ENCODE measurements at places on chromosomes 16 and 17. TPM values are rescaled to one million over a fixed set of nuclear protein-coding genes. Genes with fewer than 3 reads are reported as not detected.

The CHST6 gene
- polyA plus RNA-seq: 6.1 TPM

The TRIM65 gene
- polyA plus RNA-seq: 12.5 TPM

The TMEM208 gene
- 80.3 TPM for polyA plus RNA-seq

The KRT27 gene
- not detected for polyA plus RNA-seq

The PRM2 gene
- not detected for polyA plus RNA-seq

The RAMP2 gene
- 64.8 TPM for polyA plus RNA-seq

The SNTB2 gene
- 3.4 TPM for polyA plus RNA-seq

The PIRT gene
- polyA plus RNA-seq: 1.6 TPM

The TMEM106A gene
- 2.0 TPM for polyA plus RNA-seq

The USH1G gene
- polyA plus RNA-seq: not detected

The PRR11 gene
- polyA plus RNA-seq: 64.6 TPM

The CFAP97D1 gene
- not detected for polyA plus RNA-seq

The KRTAP4-5 gene
- polyA plus RNA-seq: not detected

The ATPAF2 gene
- polyA plus RNA-seq: 41.0 TPM

The RNF43 gene
- 0.56 TPM for polyA plus RNA-seq

The HBA1 gene
- polyA plus RNA-seq: 289 TPM

The CLN3 gene
- 31.6 TPM for polyA plus RNA-seq

The MRPS34 gene
- 163 TPM for polyA plus RNA-seq

The TRPV2 gene
- polyA plus RNA-seq: 7.8 TPM

The CIBAR2 gene
- polyA plus RNA-seq: 2.4 TPM

The PAGR1 gene
- 57.0 TPM for polyA plus RNA-seq

The KRT25 gene
- polyA plus RNA-seq: not detected

The LRRC37A gene
- polyA plus RNA-seq: 1.6 TPM

The PTX4 gene
- not detected for polyA plus RNA-seq

The LDAF1 gene
- polyA plus RNA-seq: 4.8 TPM

The CD300C gene
- 0.36 TPM for polyA plus RNA-seq

The TNFRSF13B gene
- polyA plus RNA-seq: not detected

The PRCD gene
- 9.9 TPM for polyA plus RNA-seq

The TP53TG3C gene
- polyA plus RNA-seq: not detected

The CCDC43 gene
- 15.7 TPM for polyA plus RNA-seq

The TP53TG3F gene
- 1.7 TPM for polyA plus RNA-seq

The MLYCD gene
- 2.5 TPM for polyA plus RNA-seq

The COG1 gene
- 99.7 TPM for polyA plus RNA-seq

The DDX28 gene
- polyA plus RNA-seq: 9.3 TPM

The KRTAP16-1 gene
- polyA plus RNA-seq: not detected

The ACAP1 gene
- polyA plus RNA-seq: 1.7 TPM

The SCGB1C2 gene
- polyA plus RNA-seq: not detected

The E2F4 gene
- 30.8 TPM for polyA plus RNA-seq

The TNFSF12 gene
- 34.5 TPM for polyA plus RNA-seq

The DNAI2 gene
- polyA plus RNA-seq: 0.56 TPM

The C17orf100 gene
- polyA plus RNA-seq: 12.3 TPM

The EPX gene
- polyA plus RNA-seq: not detected

The MMP15 gene
- polyA plus RNA-seq: 8.2 TPM

The SYT17 gene
- polyA plus RNA-seq: 8.2 TPM

The TCAP gene
- 2.1 TPM for polyA plus RNA-seq

The MMP28 gene
- 8.9 TPM for polyA plus RNA-seq

The TBC1D26 gene
- polyA plus RNA-seq: not detected

The PRSS22 gene
- polyA plus RNA-seq: not detected

The BAHCC1 gene
- 19.5 TPM for polyA plus RNA-seq

The GP1BA gene
- not detected for polyA plus RNA-seq

The THOC6 gene
- 45.0 TPM for polyA plus RNA-seq

The TMEM170A gene
- 11.5 TPM for polyA plus RNA-seq

The CDRT4 gene
- 1.5 TPM for polyA plus RNA-seq

Measured in brain (organoid and tissue), 16 donors.